ENCODE measurements at places on chromosomes 16 and 17. TPM values are rescaled to one million over a fixed set of nuclear protein-coding genes. Genes with fewer than 3 reads are reported as not detected.

The TMC7 gene
- total RNA-seq, result 3.3 TPM

GRCh38 chr16:46947900-46948547 is 25.4 kb downstream of the DNAJA2 start:
- DNase-seq, result no peak

DNA sequence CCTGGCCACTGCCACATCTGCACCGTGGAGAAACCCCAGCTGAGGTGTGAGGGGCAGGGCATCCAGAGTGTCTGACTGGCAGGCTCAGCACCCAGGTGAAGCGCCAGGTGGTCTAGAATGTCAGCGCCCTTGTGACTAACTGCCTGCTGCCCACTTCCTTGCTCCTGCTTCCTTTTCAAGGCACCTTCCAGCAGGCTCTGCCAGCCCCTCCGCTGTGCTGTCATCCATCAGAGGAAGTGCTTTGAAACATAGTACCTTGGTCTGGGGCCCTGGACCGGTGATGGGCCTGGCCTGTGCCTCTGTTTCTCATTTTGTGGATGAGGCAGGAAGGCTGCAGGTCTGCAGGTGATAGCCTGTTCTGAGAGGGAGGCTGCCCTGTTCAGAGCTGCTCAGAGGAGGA is 5.5 kb downstream of the SPNS2 start:
- DNase-seq, result no peak

GRCh38 chr17:36124879-36125824 is 21.5 kb downstream of the CCL4 start:
- no peak for DNase-seq

The TMUB2 gene
- total RNA-seq, result 41.9 TPM

The ZNF19 gene
- total RNA-seq, result 18.3 TPM

The FOXN1 gene
- total RNA-seq, result 0.15 TPM

- DNase-seq, result no peak
Measured at GRCh38 chr17:29573871-29574731, 5.6 kb downstream of the TP53I13 start.

DNA sequence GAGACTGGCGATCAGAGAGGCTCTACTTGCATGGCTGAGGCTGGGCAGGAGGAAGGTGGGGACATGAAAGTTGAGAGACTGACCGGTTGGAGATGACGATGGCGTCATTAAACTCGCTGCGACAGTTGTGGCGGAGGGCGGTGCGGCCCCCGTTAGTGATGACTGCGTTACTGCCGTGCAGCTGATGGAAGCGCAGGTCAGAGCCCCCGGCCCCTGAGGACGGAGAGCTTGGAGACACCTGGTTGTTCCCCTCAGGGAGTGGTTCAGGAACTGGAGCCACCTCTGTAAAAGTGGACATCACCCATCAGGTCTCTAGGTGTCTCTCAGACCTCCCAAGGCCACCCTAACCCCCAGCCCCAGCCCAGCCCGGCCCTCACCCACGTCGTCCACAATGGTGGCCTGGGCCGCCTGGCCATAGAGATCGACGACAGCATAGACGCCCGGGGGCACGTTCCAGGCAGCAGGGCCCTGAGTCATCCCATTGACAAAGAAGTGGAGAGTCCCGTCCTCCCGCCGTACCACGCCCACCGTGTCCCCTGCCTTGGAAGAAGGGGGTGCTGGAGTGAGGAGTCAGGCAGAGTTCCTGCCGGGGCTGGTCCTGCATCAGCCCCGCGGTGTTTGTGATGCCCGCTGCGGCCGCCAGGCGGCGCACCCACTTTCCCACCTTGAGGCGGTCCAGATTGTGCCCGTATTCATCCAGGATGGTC is 5.3 kb downstream of the NEURL4 start:
- peak; percentile 75 for DNase-seq

GRCh38 chr16:88285514-88285822 is 97.3 kb upstream of the ZNF469 start:
- DNase-seq, result peak; percentile 28

DNA sequence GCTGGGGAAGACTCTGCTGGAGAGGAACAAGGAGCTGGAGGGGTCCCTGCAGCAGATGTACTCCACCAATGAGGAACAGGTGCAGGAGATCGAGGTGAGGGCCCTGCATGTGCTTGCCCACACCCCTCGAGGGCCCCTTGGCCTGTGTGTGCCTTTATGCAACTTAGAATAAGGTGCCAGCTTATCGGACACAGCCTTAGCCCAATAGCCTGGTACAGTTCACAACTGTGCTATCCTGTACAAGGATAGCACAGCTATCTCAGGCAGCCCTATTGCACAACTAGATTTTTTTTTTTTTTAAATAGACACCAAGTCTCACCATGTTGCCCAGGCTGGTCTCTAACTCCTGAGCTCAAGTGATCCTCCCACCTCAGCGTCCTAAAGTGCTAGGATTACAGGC is 12.1 kb downstream of the CDR2L start:
- DNase-seq, result no peak
